ENCODE measurements at places on chromosomes 3 and 15.

DNA sequence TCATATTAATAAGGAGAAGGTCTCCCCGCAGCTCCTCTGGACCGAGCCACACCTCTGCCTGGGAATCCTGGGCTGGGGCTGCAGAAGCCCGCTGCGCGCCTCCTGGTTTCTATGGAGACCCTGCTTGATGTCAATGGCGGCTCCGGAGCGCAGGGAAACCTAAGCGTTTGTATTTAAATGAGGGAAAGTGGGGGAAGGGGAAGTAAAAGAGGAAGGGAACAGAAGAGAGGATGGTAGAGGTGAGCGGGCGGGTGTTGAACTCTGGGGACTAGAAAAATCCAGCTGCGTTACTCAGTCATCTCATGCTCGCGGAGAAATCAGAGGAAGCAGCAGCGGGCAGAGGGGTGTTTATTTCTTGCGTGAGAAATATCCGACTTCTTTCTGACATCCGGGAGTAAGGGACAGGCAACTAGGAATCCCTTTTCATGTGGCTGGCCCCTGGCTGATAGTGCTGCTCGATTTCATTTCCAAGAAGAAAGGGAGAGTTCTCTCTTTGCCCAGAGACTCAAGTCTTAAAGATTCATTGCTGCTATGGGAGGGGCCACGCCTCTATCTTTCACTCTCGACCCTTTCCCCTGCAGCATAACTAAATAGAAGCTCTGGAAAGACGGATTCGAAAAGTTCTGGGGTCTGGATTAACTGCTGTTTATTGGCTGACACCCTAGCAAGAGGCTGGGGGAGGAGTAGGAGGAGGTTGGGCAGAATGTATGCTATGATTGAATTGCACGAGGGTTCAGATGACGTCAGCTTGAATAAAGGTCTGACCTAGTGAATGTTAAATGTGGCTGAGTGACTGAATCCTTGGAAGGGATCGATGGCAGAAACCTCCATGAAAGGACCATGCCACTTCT, 110.5 kb upstream of the GAP43 start:
- DNase-seq = peak; percentile 21

DNA sequence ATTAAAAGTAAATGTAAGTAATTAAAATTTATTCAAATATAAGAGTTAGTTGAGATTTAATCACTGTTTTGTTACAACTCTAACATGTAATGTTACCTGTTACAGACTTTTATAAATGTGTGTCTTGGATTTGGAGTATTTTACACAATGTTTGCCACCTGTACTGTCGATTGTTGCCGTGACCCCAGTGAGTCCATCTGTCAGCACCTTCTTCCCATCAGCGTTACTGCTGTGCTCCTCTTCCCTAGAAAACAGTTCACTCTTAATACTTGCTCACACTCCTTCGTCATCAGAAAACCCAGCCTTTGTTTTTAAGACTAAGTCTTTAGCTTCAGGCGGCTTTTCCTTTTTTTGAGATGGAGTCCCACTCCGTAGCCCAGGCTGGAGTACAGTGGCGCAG, 40.5 kb upstream of the FBXL22 start:
- DNase-seq = no peak

GRCh38 chr3:190738636-190739155, 123.8 kb downstream of the GMNC start:
- DNase-seq = no peak

- no peak for DNase-seq
Observed at GRCh38 chr3:59753808-59754450, 704.1 kb upstream of the CFAP20DC start.

GRCh38 chr3:113194823-113195401, 16.4 kb upstream of the BOC start:
- DNase-seq = no peak

- DNase-seq = no peak
Observed at GRCh38 chr3:150602426-150603152, 532 bp upstream of the SELENOT start.

DNA sequence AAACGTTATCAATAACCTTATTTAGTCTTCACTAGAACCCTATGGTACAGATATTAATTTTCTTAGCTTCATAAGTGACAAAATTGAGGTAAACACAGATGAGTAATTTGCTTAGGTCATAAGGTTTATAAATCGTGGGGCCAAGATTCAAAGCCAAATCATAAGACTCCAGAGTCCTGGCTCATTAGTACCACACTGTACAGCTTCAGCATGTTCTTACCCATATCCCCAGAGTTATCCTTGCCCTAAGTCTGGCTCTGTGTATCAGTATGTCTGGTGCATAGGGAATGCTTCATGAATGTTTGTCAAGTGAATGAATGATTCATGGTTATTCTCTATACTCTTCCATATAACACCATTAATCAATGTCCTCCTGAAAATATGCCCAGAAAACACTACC, 45.6 kb upstream of the ST3GAL6 start:
- DNase-seq = no peak

DNA sequence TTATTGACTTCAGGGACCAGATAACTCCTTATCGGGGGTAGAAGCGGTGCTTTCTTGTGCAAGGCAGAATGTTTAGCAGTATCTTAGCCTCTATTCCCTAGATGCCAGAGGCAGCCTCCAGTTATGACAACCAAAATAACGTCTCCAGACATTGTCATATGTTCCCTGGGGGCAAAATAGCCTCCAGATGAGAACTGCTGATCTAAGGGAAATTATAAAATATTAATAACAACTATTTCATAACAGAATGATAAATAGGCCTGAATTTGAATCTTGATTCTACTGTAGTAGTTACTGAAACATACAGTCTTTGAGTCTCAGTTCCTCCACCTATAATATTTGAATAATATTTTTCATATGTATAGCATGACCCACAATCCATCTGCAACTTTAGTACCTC, 1431.3 kb downstream of the ZPLD1 start:
- DNase-seq = no peak

DNA sequence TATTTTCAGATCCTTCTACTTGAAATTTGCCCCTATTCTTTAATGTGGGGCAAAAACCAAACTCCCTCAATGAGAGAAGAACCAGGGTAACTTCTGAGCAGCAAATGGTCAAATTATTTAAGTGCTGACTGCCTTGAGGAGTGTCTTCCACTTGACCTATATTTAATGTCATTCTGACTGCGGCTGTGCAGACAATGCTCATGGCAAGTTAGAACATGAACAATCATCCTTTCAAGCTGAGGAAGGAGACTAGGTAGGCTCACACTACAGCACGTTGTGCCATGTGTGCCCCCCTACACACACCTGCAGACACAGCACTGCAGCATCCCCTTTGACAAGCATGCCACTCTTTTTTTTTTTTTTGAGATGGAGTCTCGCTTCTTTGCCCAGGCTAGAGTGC, 98.2 kb downstream of the OSBPL10 start:
- DNase-seq = no peak

- DNase-seq = no peak
Observed at GRCh38 chr3:11159421-11159904, 5.2 kb downstream of the HRH1 start.

DNA sequence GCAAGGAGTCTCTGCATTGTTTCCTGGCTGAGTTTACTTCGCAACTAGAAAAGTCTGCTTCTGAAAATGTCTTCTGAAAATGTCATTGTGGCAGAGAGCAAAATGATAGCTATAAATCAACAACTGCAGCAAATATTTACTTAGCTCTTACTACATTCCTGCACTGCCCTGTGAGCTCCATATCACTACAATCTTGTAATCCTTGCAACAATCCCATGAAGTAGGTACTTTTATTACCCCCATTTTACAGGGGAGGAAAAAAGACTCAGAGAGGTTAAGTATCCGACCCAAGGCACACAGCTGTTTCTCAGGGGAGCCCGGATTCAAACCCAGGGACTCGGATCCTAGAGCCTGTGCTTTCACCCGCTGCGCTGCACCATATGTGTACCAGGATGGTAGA, 34.2 kb upstream of the SPTBN5 start:
- DNase-seq = no peak

DNA sequence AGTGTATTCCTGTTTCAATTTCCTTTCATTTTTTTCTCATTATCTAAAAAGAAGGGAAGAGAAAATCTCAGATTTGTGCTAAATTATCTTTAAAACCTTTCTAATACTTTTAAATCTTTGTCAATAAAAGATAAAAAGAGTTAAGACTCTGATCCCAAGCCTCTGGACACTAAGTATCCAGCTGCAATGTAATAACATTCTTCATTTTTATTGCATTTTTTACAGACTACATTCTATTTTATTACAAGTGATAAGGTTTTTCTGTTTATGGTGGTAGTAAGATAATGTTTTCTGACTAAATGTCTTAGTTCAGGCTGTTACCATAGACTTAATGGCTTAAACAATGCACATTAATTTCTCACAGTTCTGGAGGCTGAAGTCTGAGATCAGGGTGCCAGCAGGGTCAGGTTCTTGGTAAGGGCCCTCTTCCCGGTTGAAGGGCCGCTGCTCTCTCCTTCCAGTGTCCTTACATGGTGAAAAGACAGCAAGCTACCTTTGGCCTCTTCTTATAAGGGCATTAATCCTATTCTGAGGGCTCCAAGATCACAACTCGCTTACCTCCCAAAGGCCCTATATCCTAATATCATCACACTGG, 19.7 kb downstream of the KCNAB1 start:
- no peak for DNase-seq

DNA sequence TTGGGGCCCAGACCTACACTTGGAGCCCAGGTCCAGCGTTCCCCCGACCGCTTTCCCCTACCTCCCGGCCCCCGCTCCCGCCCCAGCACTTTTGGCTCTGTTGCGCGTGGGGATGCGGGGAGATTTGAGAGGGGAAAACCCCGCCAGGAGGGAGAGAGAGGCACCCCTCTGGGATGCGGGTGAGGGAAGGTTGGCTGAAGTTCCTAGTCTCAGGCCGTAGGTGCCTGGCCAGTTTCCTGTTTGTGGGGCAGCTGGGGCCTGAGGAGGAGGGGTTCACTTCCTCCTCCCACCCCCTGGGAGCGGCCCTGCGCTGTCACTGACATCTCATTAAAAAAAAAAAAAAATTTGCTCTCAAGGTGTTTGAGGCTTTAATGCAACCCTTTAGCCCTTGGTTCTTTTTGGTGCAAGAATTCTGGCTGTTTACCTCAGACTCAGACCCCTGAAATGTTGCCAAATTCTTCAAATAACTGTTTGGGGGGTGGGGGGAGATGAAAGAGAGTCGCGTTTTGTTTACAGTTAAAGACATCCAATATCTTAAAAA, 2.6 kb downstream of the FAM43A start:
- peak; percentile 28 for DNase-seq

- no peak for DNase-seq
Observed at GRCh38 chr15:93583968-93584367, 495.0 kb upstream of the RGMA start.

- DNase-seq = no peak
Observed at GRCh38 chr3:70919091-70919490, 606.7 kb upstream of the MDFIC2 start.

DNA sequence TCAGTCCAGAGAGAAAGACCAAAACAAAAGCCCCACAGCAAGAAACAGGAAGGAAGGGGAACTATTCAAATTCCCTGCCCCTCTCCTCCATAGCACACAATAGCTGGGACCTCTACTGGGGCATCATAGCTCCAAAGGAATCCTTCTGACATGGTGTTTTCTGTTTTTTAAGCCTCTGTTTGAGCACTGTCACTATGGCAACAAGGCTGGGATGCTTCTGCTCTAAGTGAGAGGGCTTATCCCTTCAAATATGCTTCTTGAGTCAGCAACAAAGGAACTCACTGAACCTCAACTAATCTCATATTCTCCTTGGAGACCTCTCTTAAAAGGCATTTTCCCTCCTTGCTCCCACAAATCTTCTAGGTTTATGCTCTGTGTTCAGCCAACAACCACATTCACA, 40.5 kb downstream of the MYLK start:
- no peak for DNase-seq

DNA sequence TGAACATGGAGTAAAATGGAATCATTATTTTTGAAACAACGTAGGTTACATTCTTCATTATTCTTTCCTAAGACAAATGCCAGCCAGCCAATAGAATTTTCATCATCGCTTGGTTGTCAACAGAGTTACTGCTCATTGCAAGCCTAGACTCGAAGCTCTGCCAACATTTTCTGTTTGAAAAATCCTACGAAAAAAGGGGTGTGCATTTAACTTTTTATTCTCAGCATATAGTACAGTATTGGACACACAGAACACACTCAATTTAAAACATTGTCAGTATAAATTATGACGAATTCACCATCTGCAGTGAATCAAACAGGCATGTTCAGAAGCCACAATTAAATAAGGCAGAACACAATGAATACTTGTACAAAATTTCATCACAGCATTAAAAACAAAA, 232.1 kb downstream of the NR1D2 start:
- DNase-seq = no peak
